ENCODE measurements at places on chromosomes 4 and X. TPM values are rescaled to one million over a fixed set of nuclear protein-coding genes. Genes with fewer than 3 reads are reported as not detected.
A peak's percentile ranks its signal among the peaks of the same experiment; 100 is the strongest.

DNA sequence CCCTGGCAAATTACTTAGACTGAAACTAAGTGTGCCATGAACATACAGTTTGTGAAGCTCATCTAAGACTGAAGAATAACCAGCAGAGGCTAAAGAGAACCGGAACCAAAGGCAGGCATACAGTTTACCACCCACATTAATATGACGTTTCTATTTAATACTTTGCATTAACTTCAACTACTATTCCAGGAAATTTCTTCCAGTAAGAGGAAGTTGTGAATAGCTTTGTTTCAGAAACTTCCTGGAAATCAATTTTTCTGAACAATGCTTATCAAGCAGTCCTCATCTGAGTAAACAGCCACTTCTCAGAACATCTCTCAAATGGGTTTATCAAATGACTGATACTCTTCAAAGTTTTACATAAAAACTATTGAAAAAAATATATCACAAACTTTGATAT, 252.7 kb downstream of the OPHN1 start:
- H3K4me3 ChIP-seq, result no peak overlapping the region
- no peaks in the 10 kb centered on the region for H3K36me3 ChIP-seq
- H3K27ac ChIP-seq, result peak overlapping the region; percentile 66
- no peak for DNase-seq
- no peaks in the 10 kb centered on the region for H3K27me3 ChIP-seq
- H3K4me1 ChIP-seq, result peaks cover 35% of the 10 kb centered on the region

DNA sequence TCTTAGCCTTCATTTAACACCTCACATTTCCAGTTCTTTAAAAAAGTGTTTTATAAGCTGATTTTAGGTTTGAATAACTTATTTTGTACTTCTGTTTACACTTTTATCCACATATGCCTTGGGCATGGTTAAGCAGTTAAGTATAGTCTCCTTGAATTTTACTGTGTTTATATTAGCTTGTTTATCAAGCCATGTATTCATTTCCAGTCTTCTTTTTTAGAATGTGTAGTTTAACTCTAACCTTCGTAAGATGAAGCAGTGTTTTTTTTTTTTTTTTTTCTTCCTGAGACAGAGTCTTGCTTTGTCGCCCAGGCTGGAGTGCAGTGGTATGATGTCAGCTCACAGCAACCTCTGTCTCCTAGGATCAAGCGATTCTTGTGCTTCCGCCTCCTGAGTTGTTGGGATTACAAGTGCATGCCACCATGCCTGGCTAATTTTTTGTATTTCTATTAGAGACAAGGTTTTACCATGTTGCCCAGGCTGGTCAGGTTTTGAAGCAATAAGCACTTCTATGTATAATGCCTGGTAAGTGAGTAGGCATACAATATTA, 42.5 kb downstream of the BMP2K start:
- no peak overlapping the region for H3K27ac ChIP-seq
- DNase-seq, result no peak
- no peak overlapping the region for H3K4me3 ChIP-seq
- H3K27me3 ChIP-seq, result no peaks in the 10 kb centered on the region
- no peaks in the 10 kb centered on the region for H3K36me3 ChIP-seq
- peaks cover 3% of the 10 kb centered on the region for H3K4me1 ChIP-seq

DNA sequence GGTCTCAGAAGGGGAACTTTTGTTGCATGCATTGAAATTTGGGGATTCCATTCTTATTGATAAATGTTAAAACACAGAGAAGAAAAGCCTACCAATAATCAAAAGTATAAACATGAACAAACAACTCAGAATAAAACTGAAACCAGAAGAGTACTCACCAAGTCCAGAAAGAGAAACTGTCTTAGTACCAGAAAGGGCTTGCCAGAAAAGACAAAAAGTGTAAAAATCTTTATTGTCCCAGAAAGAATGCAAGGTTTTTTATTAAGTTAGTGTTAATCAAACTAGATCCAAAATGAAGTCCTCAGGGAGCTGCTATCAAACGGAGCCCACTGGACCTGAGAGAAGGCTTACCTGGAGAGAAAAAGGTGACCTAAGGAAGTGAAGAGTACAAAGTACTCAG, 897.5 kb downstream of the PCDH7 start:
- H3K27ac ChIP-seq, result no peak overlapping the region
- DNase-seq, result no peak
- no peaks in the 10 kb centered on the region for H3K27me3 ChIP-seq
- H3K4me1 ChIP-seq, result no peaks in the 10 kb centered on the region

DNA sequence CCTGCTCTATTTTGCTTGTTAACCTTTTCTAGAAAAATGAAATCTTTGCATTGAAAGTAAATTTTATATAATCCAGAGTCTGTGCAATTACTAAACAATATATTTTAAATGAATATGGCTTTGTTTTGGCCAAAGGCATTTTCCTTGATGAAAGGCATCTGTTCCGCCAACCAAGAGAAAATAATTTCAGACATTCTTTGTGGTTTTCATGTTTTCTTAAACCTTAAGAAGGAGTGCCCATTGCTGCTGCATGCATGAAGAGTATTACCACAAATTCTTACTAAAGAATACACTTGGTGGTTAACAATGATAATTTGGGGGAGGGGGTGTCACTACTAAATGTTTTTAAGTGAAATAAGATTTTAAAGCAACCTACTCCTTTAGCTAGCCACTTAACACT, 2.7 kb upstream of the PDGFC start:
- no peak overlapping the region for H3K27ac ChIP-seq
- peaks cover 26% of the 10 kb centered on the region for H3K27me3 ChIP-seq
- H3K36me3 ChIP-seq, result no peaks in the 10 kb centered on the region
- no peak for DNase-seq
- H3K4me3 ChIP-seq, result no peak overlapping the region

GRCh38 chr4:122746485-122746965, 14.0 kb downstream of the BBS12 start:
- H3K4me1 ChIP-seq, result peaks cover 12% of the 10 kb centered on the region
- peak; percentile 19 for DNase-seq
- H3K27me3 ChIP-seq, result peaks cover 18% of the 10 kb centered on the region
- H3K4me3 ChIP-seq, result no peak overlapping the region

- H3K4me3 ChIP-seq, result no peak overlapping the region
- peaks cover 2% of the 10 kb centered on the region for H3K27me3 ChIP-seq
- no peaks in the 10 kb centered on the region for H3K36me3 ChIP-seq
- no peak for DNase-seq
Observed at GRCh38 chr4:118983293-118983692, 94.6 kb downstream of the SYNPO2 start.

GRCh38 chrX:104742355-104742754, 176.4 kb downstream of the IL1RAPL2 start:
- H3K4me1 ChIP-seq, result no peaks in the 10 kb centered on the region
- no peaks in the 10 kb centered on the region for H3K27me3 ChIP-seq
- DNase-seq, result no peak
- no peak overlapping the region for H3K27ac ChIP-seq
- no peaks in the 10 kb centered on the region for H3K36me3 ChIP-seq

GAGE12J gene
- not detected for total RNA-seq

G3BP2 gene
- total RNA-seq, result 137 TPM

DCLK2 gene
- not detected for total RNA-seq

IL3RA gene
- 1.4 TPM for total RNA-seq

Data from activated CD4-positive, alpha-beta memory T cell treated with anti-CD3 and anti-CD28 coated beads for 36 hours (primary cell).